ENCODE measurements at places on chromosomes 4 and X. TPM values are rescaled to one million over a fixed set of nuclear protein-coding genes. Genes with fewer than 3 reads are reported as not detected.

Gene BGN
- total RNA-seq: 106 TPM

- no peak for DNase-seq
Observed at GRCh38 chr4:2366252-2367192, 51.9 kb downstream of the ZFYVE28 start.

Gene TCEAL2
- total RNA-seq: 14.7 TPM

GRCh38 chrX:153460826-153461225, 9.6 kb downstream of the HAUS7 start:
- DNase-seq: no peak

DNA sequence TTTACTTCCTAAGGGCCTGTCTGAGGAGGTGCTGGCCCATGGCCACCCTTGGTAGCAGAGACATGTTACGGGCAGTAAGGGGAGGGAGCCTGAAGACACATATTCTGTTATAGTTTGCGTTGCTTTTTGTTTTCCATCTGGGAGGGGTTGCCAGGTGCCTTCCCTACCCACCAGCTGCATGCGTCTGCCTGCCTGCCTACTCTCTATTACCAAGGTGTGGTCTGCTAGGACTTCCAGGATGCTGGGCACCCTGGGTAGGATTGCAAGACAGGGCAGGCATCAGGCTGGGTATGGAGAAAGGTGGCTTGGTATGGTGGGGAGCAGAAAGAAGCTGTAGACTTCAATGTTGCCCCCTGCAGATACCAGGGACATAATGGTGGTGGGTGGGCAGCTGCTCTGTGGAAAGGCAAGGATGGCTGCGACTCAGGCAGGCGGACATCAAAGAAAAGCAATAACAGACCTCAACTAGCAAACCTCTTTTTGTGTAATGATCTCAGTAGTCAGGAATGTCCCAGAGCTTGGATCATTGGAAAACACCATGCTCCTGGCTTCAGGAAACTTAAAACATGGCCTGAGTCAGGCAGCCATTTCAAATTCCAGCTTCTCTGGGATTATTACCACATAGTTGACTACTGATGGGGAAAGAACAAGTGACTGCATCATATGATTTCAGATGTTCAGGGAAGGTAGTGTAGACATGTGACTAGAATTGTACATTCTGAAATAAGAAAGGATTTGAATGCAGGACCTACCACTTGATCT, 67.8 kb downstream of the HOPX start:
- no peak for DNase-seq

Gene SRD5A3
- 25.5 TPM for total RNA-seq

- DNase-seq: no peak
Observed at GRCh38 chrX:15425024-15425423, 40.8 kb upstream of the VEGFD start.

DNA sequence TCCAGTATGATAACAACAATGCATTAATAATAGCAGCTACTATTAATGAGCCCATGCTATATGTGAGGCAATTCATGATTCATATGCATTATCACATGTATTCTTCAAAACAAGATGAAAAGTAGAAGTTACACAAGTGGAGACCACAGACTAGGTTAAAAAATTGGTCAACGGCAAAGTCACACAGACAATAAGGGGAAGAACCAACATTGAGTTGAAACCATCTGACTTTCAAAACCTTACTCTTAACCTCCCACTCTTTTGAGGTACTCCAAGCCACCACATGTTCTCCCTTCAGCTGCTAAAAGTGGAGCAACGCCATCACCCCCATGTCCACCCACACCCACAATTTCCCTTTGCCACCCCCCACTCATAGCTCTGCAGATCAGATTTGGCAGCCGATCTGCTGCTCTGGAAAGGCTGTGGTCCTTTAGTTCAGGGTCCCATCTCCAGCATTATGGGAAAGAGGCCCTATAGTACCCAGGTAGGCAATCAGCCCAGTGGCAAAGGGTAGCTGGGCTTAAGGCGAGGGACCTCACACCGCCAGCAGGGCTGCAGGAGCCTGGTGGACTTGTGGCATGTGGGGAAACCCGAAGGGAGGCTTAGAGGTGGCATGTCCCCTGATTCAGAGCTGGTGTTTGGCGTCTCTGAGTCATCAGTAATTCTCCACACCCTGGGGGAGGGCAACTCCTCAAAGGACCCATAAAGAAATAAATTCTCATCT, 33.5 kb upstream of the CYBB start:
- DNase-seq: no peak

DNA sequence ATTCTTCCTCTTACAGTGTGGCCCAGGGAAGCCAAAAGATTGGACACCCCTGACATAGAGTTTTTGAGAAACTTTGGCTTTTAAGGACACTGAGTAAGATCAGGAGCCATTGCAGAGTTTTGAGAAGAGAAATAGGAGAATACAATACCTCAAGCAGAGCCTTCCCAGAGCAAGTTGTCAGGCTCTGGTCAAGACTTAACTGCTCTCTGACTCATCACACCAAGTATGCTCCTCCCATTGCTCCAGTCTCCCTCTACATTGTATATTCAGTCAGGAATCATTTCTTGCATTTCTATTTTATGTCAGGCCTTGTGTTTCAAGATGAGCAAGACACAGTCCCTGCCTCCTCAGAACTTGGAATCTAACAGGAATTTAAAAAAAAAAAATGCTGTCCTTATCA, 176.4 kb upstream of the FMR1 start:
- no peak for DNase-seq

- DNase-seq: no peak
Observed at GRCh38 chr4:149441338-149441737, 374.3 kb downstream of the IQCM start.

Gene COL4A5
- 36.3 TPM for total RNA-seq

Gene BBS12
- total RNA-seq: 2.2 TPM

DNA sequence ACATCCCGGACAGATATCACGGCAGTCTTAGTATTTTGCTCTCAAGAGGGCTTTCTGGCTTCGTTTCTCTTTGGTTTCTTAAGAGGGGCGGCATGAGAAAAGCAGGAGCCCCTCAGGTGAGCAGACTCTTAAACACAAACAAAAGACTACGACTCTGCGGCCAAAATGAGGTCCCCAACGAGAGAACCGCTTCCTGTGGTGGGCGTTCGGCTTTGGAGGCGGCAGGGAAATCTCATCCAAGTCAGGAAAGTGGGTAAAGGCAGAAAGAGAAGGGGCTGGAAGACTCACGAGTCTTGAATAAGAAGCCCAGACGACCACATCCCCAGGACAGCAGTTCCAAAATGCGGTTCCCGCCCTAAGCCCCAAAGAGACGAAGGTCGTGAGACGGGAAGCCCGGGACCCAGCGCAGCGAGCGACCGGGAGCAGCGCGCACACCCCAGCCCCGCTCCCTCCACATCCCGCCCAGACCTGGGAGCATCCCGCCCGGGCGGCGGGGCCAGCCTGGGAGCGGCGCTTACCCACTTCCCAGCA, 409 bp downstream of the UGDH start:
- DNase-seq: no peak

DNA sequence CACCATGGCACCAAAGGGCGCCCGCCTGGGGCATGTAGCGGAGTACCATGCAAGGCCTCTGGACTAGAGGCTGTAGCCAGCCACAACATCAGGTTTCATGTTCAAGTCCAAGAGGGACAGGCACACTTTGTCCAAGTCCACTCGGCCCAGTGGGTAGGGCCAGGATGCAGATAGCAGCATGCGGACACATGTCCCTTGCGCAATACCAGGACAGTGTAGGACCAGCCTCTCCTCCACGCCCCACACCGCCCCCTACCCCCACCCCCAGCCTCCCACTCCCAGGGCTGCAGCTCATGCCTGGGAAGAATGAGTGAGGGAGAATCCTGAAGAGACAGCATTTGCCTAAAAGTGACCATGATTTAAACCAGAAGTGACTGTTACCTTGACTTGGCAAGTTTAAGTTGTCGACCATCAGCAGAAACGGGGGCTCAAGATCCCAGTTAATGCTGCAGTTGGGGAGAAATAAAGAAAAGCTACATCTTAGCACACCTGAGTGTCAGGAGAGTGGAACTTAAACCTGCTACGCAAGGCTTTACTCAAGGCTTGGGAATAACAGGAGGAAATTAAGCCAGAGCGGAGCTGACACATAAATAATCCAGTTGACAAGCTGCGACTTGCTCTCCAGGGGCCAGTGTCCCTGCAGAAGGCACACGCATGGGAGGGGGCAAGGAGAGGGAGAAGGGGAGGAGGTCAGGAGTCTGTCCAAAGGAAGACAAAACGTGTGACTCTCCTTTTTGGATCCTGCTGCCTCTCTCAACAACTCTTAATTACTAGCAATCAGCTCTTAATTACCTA, 221.7 kb downstream of the BCOR start:
- no peak for DNase-seq

Gene UGT2B17
- total RNA-seq: not detected

DNA sequence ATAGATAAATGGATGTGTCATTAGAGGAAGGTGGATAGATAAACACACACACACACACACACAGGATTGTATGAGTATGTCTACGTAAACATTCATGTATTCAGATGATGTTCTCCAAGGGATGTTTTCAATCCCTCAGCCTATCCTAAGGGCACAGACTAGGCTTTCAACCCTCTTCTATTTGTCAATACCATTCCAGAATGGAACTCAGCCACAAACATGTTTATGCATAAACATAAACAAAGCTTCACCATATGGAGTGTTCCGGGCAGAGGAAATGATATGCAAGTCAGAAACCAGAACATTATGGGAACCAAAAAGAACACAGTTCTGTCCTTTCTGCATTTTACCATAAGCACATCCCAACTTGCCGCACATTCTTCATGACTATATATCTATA, 25.0 kb downstream of the CRMP1 start:
- DNase-seq: no peak

Gene FABP2
- not detected for total RNA-seq

Gene XAGE1A
- total RNA-seq: not detected

DNA sequence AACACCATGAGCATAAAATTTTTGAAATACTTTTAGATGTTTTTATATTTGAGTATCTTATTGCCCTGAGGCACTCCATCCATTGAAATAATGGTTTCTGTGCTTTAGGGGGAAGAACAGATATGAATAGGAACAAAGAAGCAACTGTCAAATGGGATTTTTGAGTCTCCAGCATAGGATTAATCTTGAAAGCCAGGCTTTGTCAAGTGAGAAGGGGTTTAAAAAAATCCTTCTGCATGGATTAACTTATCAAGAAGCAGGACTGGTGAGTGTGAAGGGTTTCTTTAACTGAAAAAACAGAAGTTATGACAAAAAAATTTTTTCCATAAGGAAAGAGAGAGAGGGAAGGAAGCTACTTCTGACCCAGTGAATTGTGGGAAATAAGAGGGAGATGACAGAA, 7.6 kb upstream of the NUDT9 start:
- no peak for DNase-seq

GRCh38 chrX:80648023-80648422, 161.7 kb downstream of the BRWD3 start:
- DNase-seq: no peak

- no peak for DNase-seq
Observed at GRCh38 chr4:156738766-156739165, 232.8 kb downstream of the PDGFC start.

DNA sequence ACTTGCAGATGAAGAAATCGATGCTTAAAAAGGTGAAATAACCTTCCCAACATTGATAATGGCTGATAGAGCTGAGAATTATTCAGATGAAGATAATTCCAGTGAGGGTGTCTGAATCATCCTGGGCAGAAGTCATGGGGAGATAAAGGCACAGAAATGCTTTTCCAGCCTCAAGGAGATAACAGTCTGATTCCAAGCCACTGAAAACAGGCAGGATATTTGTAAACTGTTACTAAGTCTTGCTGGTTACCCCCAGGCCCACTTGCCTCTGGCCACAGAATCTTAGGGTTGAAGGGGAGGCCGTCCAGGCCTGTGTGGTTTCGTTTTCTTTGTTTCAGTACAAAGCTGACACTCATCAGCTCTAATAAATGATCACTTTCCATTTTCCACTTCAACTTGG, 158.5 kb downstream of the SH3KBP1 start:
- no peak for DNase-seq

- DNase-seq: no peak
Observed at GRCh38 chr4:152265149-152265621, 270.7 kb downstream of the FBXW7 start.

Gene SLC10A7
- 14.2 TPM for total RNA-seq

Gene PAGE4
- total RNA-seq: not detected

Gene TBC1D25
- 13.8 TPM for total RNA-seq

- no peak for DNase-seq
Observed at GRCh38 chr4:86117705-86118302, 242.0 kb downstream of the MAPK10 start.

DNA sequence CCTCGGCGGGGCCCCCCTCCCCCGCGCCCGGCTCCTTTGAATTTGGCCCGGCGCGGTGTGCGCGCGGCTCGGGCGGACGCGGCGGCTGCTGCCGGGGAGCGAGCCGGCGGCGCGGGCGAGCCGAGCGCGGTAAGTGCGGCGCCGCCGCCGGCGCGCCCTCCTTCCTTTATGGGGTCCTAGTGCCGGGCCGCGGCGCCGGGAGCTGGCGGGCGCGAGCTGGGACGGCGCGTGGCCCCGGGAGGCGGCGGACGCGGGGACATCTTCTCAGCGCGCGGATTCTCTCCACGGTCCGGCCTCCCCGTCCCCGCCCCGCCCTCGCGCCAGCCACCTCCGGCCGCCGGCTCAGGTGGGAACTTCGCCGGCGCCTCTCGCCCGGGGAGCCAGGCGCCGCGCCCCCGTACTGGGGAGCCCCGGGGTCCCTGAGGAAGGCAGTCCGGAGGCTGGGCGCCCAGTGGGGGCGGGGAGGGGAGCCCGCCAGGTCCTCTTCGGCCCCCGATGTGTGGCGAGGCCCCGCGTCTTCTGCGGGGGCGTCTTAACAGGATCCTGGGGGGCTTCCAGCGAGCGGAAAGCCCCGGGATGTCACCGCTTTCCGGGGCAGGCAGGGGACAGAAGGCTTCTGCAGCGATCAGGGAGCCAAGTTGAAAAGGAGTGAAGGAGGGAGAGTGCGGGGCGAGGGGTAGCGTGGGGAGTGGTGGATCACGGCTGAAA, 98.4 kb upstream of the TENM3 start:
- no peak for DNase-seq

Gene ZNF157
- total RNA-seq: not detected

DNA sequence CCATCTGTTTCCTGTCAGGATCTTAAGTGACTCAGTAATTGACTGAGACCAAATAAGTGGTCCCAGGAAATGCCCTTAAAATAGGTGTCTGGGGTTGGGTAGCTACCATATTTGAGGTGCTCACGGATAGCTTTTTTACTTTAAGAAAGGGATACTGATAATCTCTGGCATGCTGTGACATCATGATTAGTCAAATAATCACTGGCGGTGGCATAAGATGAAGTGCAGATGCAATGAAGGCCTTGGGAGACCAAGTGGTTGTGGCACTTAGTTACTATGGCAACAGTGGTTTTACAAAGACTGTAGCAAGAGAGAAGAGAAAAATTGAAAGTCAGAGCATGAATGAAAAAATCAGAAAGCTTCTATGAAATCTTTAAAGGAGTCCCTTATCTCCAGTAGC, 114.5 kb upstream of the SLIT2 start:
- no peak for DNase-seq
